ENCODE measurements at places on chromosomes 7 and 10.

DNA sequence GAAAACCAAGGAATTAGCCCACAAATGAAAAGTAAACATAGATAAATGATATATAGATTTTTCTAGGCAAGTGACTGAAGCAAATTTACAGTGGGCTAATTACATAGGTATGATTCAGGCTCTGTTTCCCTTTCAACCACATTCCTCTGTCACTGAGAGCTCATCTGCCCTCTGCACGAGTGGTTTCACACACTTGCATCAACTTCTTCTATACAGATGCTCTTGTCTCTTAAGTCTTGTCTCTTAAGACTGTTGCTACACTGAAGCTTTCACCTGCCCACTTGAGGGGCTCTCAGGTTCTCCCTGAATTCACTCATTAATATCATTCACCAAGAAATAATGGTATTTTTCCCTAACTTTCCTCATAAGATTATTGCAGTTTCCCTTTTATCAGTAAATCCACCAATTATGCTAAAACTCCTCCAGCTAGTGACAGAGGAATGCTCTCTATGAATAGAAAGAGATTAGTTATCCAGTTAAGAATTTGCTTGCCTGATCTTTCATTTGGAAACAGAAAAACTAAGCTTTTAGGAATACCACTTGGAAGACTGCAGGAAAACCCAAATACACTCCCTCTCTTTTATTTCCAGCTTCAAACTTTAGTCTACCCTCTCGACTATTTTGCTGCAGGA, 95.7 kb downstream of the ELAPOR2 start:
- H3K36me3 ChIP-seq = no peaks in the 10 kb centered on the region
- no peak overlapping the region for H3K4me3 ChIP-seq
- H3K4me1 ChIP-seq = peaks cover 2% of the 10 kb centered on the region
- no peak for DNase-seq

DNA sequence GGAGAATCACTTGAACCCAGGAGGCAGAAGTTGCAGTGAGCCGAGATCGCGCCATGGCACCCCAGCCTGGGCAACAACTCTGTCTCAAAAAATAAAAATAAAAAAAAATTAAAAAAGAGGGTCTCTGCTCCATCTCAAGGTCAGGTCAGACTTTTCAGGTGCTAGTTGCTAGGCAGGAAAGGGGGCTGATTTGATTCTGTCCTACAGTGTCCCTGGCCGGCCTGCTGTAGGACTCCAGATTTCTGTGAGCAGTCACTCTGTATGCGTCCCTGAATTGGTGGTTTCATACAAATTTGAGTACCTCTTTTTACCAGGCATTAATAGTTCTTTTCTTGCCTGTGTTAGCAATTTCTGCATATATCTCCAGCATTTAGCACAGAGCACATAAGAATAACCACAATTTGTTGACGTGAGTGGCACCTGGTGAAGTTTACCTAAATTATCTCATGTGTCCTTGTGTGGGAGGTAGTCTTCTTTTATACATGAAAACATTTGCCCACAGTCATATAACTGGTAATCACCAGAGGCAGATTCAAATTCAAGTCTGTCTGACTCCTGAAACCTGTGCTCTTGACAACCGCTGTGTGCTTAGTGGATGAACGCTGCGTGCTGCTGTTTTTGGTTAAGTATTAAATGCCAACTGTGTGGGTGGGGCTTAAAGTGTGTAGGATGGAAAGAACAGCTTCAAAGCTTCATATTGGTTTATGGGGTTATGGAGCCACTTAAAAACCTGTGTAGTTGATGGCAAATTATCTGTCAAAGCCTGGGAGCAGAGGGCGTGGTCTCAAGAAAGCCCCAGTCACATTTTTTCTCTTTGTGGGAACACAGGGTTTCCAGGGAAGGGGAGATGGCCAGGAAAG, 3.2 kb upstream of the ZNF775 start:
- peak overlapping the region; percentile 90 for H3K27ac ChIP-seq
- peak overlapping the region; percentile 65 for H3K4me3 ChIP-seq
- no peak for DNase-seq
- no peaks in the 10 kb centered on the region for H3K27me3 ChIP-seq
- peaks cover 47% of the 10 kb centered on the region for H3K4me1 ChIP-seq

- no peaks in the 10 kb centered on the region for H3K36me3 ChIP-seq
- H3K27ac ChIP-seq = no peak overlapping the region
- H3K4me3 ChIP-seq = no peak overlapping the region
- H3K4me1 ChIP-seq = peaks cover 1% of the 10 kb centered on the region
- H3K27me3 ChIP-seq = peaks cover 11% of the 10 kb centered on the region
- no peak for DNase-seq
Observed at GRCh38 chr10:91378061-91378460, 32.1 kb upstream of the HECTD2 start.

DNA sequence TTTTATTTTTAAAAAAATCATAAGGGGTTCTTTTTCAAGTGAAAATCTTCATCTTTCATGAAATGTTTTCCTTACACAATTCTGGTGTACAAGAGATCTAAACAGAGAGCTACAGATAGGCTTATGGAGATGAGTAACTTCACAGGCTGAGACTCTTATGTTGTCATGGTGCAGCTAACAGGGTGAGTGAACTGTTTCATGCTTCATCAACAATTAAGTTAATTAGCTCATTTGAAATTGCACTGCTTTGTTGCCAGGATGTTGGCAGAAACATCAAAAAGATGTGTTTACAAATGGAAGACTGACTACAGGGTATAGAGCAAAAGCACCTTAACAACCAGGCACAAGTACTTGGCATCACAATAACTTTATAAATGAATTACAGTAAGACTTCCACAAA, 230.8 kb downstream of the FOXP2 start:
- H3K27ac ChIP-seq = no peak overlapping the region
- H3K27me3 ChIP-seq = peaks cover 6% of the 10 kb centered on the region
- DNase-seq = no peak
- H3K36me3 ChIP-seq = no peaks in the 10 kb centered on the region
- H3K4me3 ChIP-seq = no peak overlapping the region

- H3K27ac ChIP-seq = no peak overlapping the region
- DNase-seq = no peak
- H3K36me3 ChIP-seq = no peaks in the 10 kb centered on the region
- H3K4me1 ChIP-seq = no peaks in the 10 kb centered on the region
- H3K27me3 ChIP-seq = no peaks in the 10 kb centered on the region
Observed at GRCh38 chr7:16129431-16130110, 291.8 kb downstream of the CRPPA start.

DNA sequence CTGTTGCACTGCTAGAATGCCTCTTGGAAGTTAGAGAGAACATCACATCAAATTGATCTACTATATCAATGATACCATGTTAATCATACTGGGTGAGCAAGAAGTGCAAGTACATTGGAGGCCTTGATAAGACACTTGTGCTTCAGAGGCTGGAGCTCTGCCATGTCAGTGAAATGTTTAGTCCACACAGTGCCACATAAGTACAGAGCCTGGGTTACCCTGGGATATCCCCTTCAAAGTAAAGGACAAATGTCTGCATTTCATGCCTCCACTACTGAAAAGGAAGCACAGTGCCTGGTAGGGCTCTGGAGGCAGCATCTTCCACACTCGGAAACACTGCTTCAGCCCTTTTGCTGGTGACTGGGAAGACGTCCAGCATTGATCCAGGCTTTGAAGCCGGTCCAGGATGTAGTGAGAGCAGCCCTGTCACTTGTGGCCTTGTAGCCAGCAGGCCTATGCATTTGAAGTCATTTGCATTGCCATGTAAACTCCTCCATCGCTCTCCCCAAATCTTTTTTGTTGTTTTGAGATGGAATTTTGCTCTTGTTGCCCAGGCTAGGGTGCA, 15.7 kb upstream of the STN1 start:
- no peaks in the 10 kb centered on the region for H3K36me3 ChIP-seq
- H3K27ac ChIP-seq = no peak overlapping the region
- H3K27me3 ChIP-seq = peaks cover 15% of the 10 kb centered on the region
- no peaks in the 10 kb centered on the region for H3K4me1 ChIP-seq
- no peak overlapping the region for H3K4me3 ChIP-seq

DNA sequence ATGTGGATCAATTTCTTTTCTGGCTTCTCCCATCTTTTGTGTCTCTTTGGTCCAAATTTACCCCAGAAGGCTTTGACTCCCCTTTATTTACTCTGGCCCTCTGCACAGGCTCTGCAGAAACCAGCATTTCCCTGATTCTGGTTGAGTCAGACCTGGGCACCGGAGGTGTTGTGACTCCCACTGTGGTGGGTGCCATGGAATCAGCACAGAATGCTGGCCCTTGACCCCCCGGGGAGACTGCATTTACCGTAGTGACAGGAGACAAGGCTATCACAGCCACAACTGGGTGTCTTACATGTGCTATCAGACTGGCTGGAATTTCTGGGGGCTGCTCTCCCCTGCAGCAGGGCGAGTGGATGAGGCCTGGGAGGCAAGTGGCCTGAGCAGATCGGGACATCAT, 37.6 kb downstream of the PLXDC2 start:
- H3K27ac ChIP-seq = no peak overlapping the region
- no peaks in the 10 kb centered on the region for H3K4me1 ChIP-seq
- no peaks in the 10 kb centered on the region for H3K36me3 ChIP-seq
- no peak overlapping the region for H3K4me3 ChIP-seq
- H3K27me3 ChIP-seq = no peaks in the 10 kb centered on the region
- no peak for DNase-seq

GRCh38 chr7:136130511-136131303, 153.5 kb upstream of the MTPN start:
- H3K36me3 ChIP-seq = no peaks in the 10 kb centered on the region
- H3K4me1 ChIP-seq = peaks cover 7% of the 10 kb centered on the region
- H3K27me3 ChIP-seq = no peaks in the 10 kb centered on the region
- H3K4me3 ChIP-seq = no peak overlapping the region
- no peak for DNase-seq
- H3K27ac ChIP-seq = peak overlapping the region; percentile 76

DNA sequence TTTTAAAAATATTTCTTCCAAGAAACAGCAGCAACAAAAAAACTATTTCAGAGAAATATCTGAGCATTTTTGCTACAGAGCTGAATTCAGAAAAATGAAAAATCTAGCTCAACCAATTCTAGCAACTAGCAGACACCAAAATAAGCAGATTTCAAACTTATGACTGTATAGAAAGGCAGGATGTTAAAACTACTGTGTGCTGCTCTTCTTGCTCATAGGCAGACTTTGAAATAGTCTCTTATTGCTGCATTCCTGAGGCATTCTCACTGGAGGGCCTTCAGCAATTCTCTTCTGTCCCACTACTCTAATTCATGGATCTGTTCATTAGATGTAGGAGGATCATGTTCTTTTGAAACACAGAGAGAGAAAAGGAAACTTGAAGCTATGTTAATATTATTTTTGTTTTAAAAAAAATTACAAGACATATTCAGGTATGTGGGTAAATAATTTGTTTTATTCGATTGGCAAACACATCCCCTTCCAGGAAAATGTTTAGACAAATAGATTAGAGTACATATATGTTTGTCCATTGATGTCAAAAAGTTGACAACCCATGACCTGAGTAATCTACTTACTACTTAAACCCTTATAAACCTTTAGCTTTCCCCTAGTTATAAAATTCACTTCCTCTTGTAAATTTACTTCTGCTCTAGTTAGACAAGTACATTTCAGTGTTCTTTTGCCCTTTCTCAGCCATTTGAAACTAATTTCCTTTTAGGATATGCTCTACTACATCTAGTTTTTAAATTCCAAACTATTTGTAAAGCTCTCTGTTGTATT, 428.2 kb upstream of the POT1 start:
- H3K27ac ChIP-seq = no peak overlapping the region
- H3K36me3 ChIP-seq = no peaks in the 10 kb centered on the region
- DNase-seq = no peak
- H3K4me1 ChIP-seq = no peaks in the 10 kb centered on the region
- H3K27me3 ChIP-seq = no peaks in the 10 kb centered on the region

DNA sequence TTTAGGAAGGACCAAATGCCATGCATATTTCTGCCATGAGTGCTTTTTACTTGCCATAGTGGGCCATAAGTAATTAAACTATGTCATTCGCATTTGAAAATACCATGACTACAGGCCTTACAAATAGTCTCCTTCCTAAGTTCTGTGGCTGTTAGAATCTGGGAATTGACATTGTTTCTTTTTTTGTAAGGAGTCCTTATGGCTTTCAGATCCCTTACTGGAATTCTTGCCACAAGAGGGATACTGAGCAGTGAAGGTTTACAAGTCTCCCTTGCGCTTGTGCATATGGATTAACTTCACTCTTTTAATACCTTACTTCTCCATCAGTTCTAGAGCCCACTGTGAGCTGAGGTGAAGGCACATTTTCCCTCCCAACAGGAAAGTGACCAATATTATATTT, 166.0 kb downstream of the NRG3 start:
- no peaks in the 10 kb centered on the region for H3K27me3 ChIP-seq
- no peak overlapping the region for H3K27ac ChIP-seq
- H3K4me3 ChIP-seq = no peak overlapping the region
- no peak for DNase-seq
- H3K4me1 ChIP-seq = no peaks in the 10 kb centered on the region

DNA sequence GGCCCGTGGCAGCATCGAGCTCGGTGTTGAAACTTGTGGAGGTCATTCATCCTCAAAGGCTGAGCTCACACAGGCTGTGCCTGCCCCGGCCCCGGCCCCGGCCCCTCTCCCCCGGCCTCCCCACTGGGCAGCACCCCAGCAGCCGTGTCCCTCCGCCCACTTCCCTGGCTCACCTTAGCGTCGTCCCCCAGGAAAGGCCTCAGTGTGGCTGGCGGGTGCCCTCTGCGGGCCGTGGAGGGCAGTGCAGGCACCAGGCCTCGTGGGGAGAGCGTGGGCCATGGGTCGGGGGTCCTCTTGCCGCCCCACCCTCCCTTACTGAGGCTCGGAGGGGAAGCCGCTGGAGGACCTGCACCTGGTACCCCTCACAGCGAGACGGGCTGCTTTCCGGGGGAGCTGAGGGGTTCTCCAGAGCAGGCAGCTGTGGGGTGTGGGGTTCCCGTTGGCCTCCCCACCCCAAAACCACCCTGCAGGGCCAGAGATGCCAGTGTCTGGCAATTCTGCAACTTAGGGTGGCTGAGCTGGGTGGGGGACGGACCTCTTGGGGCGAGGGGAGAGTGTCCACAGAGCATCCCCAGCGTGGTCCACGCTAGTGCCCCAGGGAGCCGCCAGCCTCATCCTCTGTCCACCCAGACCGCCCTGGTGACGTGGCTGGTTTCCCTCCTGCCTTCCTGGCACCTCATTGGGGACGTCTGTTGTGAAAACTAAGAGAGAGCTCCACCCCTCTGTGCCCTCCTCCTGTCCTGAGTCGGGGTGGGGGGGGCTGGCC, 44.2 kb upstream of the DPYSL4 start:
- no peaks in the 10 kb centered on the region for H3K36me3 ChIP-seq
- H3K27ac ChIP-seq = no peak overlapping the region
- no peaks in the 10 kb centered on the region for H3K4me1 ChIP-seq
- DNase-seq = no peak

GRCh38 chr7:516606-517456, 2.8 kb downstream of the PDGFA start:
- DNase-seq = no peak
- no peaks in the 10 kb centered on the region for H3K36me3 ChIP-seq
- H3K4me1 ChIP-seq = peaks cover 9% of the 10 kb centered on the region
- H3K27me3 ChIP-seq = peaks cover 35% of the 10 kb centered on the region
- H3K4me3 ChIP-seq = no peak overlapping the region
- no peak overlapping the region for H3K27ac ChIP-seq

- no peaks in the 10 kb centered on the region for H3K4me1 ChIP-seq
- no peaks in the 10 kb centered on the region for H3K36me3 ChIP-seq
- no peaks in the 10 kb centered on the region for H3K27me3 ChIP-seq
- no peak overlapping the region for H3K27ac ChIP-seq
Observed at GRCh38 chr7:144632724-144633123, 203.1 kb downstream of the TPK1 start.

GRCh38 chr10:6721480-6721879, 141.4 kb upstream of the PRKCQ start:
- H3K27me3 ChIP-seq = peaks cover 41% of the 10 kb centered on the region
- no peaks in the 10 kb centered on the region for H3K36me3 ChIP-seq
- H3K4me1 ChIP-seq = peaks cover 7% of the 10 kb centered on the region
- no peak overlapping the region for H3K4me3 ChIP-seq

GRCh38 chr10:100776671-100777070, 31.3 kb downstream of the PAX2 start:
- H3K36me3 ChIP-seq = no peaks in the 10 kb centered on the region
- H3K4me1 ChIP-seq = no peaks in the 10 kb centered on the region
- no peak for DNase-seq
- no peak overlapping the region for H3K4me3 ChIP-seq
- H3K27me3 ChIP-seq = peaks cover 28% of the 10 kb centered on the region
- no peak overlapping the region for H3K27ac ChIP-seq
